ENCODE measurements at places on chromosomes 6 and 20. TPM values are rescaled to one million over a fixed set of nuclear protein-coding genes. Genes with fewer than 3 reads are reported as not detected.
A peak's percentile ranks its signal among the peaks of the same experiment; 100 is the strongest.

DNA sequence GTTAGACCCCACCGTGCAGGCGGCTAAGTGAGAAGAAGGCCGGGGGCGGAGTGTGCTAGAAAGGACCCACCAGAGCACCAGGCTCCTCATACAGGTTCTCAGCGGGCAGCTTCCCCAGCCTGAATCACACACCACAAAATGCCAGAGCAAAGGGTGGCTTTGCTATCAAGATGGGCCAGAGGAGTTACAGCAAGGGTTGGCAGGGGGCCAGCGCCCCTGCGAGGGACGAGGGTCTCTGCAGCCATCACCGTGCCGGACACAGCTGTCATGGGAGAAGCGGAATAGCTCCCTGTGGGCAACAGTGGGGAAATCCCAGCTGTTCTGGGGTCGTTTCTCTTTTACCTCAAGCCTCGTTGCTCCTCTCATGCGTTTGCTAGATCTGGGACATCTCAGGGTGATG, 206.3 kb downstream of the SMOC2 start:
- no peak for DNase-seq

- no peak for DNase-seq
These were observed 175.7 kb upstream of the SNX9 start for GRCh38 chr6:157647261-157647915.

DNA sequence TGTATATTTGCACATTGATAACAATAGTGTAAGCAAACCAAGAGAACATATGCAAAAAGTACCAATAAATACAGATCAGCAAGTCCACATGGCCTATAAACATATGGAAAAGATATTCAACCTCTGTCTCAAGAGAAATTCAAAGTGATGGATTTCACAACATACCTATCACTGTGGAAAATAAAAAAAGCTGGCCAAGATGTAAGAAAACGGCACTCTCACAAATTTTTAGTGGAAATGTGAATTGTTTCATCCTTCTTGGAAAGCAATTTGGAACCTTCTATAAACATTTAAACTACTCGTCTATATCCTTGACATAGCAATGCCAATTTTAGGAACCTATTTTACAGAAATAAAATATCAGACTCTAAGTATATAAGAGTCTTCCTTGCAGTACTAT, 559.8 kb downstream of the QKI start:
- DNase-seq: no peak

DNA sequence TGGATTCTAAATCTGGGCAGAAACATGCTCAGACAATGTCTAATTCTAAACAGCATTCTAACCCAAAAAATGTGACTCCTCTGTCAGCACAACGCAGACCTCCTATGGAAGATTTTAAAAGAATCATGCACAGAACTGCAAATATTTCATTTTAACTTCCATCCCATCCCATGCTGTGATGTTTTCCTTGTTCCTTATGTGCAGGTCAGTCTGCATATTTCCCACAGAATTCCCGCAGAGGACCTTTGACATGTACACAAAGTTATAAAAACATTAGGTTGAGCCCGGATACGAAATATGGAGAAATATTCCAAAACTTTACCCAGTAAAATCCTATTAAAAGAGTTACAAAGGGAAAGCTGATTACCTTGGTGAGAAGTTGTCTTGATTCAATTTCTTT, 467.1 kb upstream of the EPHA7 start:
- no peak for DNase-seq

DNA sequence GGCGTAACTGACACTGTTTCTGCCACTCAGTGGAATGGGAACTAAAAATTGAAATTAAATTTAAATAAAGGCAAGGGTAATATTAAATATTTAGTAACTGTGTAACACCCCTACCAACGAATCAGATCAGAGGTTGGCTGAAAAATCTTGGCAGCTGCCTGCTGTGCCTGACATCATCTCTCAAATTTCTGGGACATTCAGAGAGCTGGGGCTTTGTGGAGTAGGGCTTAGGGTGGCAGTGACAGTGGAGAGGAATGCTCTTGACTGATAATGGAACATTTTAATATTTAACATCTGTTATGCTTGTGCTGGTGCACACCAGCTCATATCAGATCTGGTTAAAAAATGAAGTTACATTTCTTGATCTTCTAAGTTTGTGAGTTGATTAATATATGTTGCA, 62.2 kb downstream of the RFPL4B start:
- no peak for DNase-seq

- DNase-seq: no peak
These were observed 34.8 kb downstream of the NR2E1 start for GRCh38 chr6:108200631-108201030.

- no peak for DNase-seq
These were observed 89.9 kb upstream of the PTCHD4 start for GRCh38 chr6:48200869-48201390.

DNA sequence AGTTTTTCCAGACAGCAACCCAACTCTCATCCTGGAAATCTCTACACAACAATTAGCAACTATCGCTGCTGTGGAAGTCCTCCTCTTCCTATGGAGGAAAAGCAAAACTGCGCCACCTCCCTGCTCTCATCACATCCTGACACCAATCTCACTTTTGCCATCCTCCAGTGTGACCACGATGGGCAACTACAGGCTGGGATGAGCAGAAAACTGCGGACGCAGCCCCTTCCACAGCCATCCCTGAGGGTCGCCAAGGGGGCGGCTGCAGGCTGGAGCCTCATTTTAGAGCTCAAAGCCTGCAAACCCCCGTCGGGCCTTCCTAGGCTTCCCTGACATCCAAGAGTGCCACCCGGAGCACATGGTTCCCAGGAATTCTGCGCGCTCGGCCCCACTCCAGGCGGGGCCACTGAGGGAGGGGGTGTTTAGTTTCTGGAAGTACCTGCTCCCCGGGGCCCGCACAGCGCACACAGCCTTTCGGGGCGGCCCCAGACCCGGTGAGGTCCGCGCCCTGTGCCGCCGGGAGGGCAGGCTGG, 1.2 kb downstream of the TCFL5 start:
- peak; percentile 27 for DNase-seq

DNA sequence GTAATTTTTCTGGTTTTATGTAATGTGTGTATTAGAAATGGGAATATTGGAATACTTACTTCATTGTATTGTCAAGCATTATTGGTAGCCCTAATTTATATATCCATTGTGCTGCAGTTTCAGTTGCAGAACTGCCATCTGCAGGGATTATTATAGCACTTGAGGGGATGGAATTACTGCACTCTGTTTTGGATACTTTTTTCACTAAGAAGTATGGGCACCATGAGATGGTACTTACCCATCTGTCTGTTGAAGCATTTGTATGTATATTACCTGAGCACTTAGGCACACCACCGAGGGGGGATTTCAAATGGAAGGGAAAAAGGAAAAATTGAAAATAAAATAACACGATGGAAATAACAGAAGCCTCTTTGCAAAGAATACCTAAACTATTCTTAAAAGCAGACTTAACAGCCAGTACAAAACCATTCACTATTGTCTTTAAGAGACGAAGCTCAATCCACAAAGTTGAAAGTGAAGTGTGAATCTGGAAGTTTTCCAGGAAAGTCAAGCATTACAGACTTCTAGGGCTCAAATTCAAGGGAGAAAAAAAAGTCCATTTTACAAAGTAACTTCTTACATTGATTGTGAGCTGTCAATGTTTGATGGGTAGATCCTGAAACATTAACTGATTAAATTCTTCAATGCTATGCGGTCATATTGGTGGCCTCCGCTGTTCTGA, 318.7 kb downstream of the SOX4 start:
- DNase-seq: no peak

GRCh38 chr20:45946149-45946970, 11.9 kb downstream of the PCIF1 start:
- DNase-seq: peak; percentile 43

DNA sequence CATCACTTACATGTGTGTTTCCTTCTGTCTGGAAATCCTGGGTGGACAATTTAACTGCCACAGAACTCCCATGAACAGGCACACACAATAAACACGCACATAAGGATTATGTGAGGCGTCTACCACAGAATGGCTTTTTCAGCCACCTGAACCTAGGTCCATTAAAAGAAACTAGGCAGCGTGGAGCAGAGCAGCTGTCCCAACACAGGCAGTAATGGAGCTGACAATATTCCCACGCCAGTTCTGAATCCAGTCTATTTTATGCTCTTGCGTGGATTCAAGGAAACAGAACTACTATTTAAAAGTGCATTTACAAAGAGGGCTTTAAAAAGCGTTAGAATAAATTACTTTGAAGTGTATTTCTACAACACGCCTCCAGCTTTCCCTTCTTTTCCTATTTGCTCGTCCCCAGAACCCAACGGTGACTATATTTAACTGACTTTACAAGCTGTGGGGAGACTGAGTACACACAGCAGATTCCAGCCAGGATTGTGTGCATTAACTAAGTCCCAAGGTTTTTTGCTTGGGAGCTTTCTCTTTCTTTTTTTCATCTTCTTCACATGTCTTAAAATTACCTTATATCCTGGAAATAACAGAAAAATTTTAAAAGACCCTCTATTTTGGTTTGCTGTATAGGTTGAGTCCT, 95.9 kb downstream of the GMDS start:
- no peak for DNase-seq

- DNase-seq: no peak
These were observed 398.0 kb downstream of the RNGTT start for GRCh38 chr6:88565409-88565811.

GRCh38 chr6:117613920-117614560, 11.7 kb upstream of the GOPC start:
- no peak for DNase-seq

DNA sequence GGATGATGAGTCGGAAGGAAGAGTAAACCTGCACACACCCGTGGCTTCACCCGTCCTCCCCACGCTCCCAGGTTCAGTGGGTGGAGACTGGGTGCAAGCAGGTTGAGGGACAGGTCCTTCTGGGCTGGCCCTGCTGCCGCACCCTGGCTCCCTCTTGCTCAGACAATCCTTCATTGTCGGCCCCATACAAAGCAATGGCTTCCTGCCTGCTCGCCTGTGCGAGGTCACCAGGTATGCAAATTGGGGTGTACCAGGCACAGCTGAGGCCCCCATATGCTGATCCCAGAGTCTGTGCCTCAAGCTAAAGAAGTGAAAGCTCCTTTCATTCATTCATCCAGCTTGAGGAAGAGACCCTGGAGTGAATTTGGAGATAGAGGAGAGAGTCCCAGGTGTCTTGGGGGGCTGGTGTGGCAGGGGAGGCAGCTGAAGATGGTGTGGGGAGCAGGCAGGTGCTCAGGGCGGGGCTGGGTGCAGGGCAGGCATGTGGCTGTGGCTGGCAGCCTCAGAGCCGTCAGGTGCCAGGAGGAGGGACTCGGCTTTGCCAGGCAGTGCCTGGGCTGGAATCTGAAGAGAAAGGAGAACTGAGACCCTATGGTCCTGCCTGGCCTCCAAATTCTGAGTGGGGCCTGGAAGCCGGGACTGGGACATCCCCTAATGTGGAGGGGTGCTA, 4.7 kb downstream of the SLCO4A1 start:
- DNase-seq: no peak

DNA sequence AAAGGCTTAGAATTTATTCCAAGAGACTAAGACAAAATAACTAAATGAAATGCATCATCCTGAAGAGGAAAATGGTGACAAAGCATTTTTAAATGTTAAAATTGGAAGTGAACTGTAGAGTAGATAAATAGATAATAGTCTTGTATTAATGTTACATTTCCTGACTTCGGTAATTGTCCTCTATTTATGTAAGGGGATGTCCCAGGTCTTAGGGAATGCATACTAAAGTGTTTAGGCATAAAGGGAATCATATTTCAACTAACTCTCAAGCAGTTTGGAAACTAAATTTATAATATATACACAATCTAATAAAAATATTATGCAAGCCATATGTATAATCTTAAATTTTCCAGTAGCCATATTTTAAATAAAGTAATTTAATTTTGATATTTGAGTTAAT, 159.3 kb downstream of the WDR27 start:
- DNase-seq: no peak

DNA sequence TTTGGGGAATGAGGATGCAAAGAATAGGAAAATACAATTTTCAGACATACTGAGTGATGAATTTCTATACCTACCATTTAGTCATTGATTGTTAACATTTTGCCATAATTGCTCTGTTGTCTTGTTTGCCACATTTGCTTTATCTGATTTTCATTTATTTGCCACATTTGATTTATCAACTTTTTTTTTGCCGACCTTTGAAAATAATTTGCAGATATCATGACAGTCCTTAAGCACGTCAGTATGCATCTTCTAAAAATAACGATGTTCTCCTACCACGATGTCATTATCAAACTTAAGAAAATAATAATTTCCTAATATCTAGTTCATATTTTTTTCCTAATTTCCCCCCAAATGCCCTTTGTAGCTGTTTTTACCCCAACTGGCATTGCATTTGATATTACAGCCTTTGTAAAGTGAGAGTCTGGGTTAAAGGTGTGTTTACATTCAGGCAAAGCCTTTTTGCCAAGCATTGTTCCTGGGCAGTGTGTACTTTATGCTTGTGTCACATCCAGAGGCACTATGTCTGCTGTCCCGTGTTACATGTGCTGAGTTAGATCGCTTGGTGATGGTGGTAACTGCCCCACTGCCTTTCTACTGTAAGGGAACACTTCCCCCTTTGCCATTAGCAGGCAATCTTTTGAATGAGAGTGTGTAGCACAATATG, 26.4 kb downstream of the SEC23B start:
- no peak for DNase-seq

GRCh38 chr20:3677733-3678132, 4.1 kb downstream of the ADAM33 start:
- peak; percentile 70 for DNase-seq

DNA sequence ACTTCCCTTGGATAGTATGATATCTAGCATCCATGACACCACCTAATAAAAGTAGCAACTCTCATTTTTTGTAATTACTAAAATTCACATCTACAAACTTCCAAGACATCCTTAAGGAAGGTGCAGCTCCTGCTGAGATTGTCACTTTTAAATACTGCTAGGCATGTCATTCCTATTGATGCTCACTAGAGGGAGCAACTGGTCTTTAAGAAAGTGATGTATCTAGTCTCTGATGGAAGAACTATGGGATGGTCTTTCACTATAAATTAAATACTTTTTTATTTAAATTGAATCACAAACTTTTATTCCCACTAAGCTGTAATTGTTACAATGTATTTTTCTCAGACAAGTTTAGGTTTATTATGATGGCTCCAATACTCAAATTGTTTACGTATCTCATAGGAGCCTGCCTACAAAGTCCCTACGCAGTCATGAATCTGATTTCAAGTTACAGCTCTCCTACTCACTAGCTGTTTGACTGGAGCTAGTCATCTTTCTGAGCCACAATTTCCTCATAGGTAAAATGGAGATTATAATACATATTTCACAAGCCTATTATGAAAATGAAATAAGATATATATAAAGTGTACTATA, 8.1 kb upstream of the TSPYL1 start:
- DNase-seq: no peak

GRCh38 chr6:149608381-149608982, 40.0 kb downstream of the KATNA1 start:
- DNase-seq: no peak

- no peak for DNase-seq
These were observed 5.7 kb upstream of the TENT5A start for GRCh38 chr6:81758221-81758620.

The PRSS16 gene
- not detected for total RNA-seq

The SIRPG gene
- total RNA-seq: 0.20 TPM

The ASIP gene
- 9.5 TPM for total RNA-seq

The MOG gene
- 5.4 TPM for total RNA-seq

The EYS gene
- not detected for total RNA-seq

The COL21A1 gene
- total RNA-seq: 23.2 TPM

The BPIFA1 gene
- total RNA-seq: not detected

The RUNX2 gene
- 0.79 TPM for total RNA-seq

The LRRC73 gene
- total RNA-seq: 1.0 TPM

The AKAP7 gene
- total RNA-seq: 11.0 TPM

The ATAT1 gene
- total RNA-seq: 1.7 TPM

The ADGRF4 gene
- total RNA-seq: not detected

Measured in left ventricle myocardium superior (tissue), 1 donor.